ENCODE measurements at places on chromosomes 1 and 21.
A peak's percentile ranks its signal among the peaks of the same experiment; 100 is the strongest.

- H3K36me3 ChIP-seq: no peaks in the 10 kb centered on the region
- no peaks in the 10 kb centered on the region for H3K27me3 ChIP-seq
- H3K4me3 ChIP-seq: no peak overlapping the region
- H3K4me1 ChIP-seq: no peaks in the 10 kb centered on the region
- no peak for DNase-seq
- no peak overlapping the region for H3K27ac ChIP-seq
These were observed 88.5 kb upstream of the NFASC start for GRCh38 chr1:204782118-204782700.

GRCh38 chr1:76065270-76065669 is 9.3 kb upstream of the ST6GALNAC3 start:
- H3K4me3 ChIP-seq: no peak overlapping the region
- DNase-seq: no peak
- no peak overlapping the region for H3K27ac ChIP-seq
- no peaks in the 10 kb centered on the region for H3K36me3 ChIP-seq
- no peaks in the 10 kb centered on the region for H3K27me3 ChIP-seq

- H3K27me3 ChIP-seq: no peaks in the 10 kb centered on the region
- no peaks in the 10 kb centered on the region for H3K4me1 ChIP-seq
- H3K36me3 ChIP-seq: no peaks in the 10 kb centered on the region
- H3K4me3 ChIP-seq: no peak overlapping the region
- no peak overlapping the region for H3K27ac ChIP-seq
- no peak for DNase-seq
These were observed 133.2 kb upstream of the KLHDC7A start for GRCh38 chr1:18347559-18347958.

DNA sequence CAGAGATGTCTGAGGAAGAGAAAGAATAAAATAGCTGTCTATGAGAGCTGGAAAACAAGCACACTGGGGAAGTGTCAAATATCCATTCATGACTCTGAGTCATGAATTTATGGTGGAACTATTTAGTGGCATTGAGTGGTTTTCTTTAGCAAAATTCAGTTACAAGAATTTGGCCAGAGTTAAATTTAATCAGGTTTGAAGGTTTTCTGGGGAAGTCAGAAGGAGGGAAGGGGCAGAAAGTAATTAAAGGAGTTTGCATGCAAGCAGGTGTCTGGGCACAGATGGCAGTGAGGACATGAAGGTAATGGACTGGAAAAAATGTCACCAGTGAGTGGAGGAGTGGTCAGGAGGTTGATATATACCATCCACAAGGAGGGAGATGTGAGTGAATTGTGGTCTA is 121.9 kb upstream of the IVNS1ABP start:
- H3K36me3 ChIP-seq: no peaks in the 10 kb centered on the region
- no peaks in the 10 kb centered on the region for H3K4me1 ChIP-seq
- peak overlapping the region; percentile 51 for H3K27ac ChIP-seq

DNA sequence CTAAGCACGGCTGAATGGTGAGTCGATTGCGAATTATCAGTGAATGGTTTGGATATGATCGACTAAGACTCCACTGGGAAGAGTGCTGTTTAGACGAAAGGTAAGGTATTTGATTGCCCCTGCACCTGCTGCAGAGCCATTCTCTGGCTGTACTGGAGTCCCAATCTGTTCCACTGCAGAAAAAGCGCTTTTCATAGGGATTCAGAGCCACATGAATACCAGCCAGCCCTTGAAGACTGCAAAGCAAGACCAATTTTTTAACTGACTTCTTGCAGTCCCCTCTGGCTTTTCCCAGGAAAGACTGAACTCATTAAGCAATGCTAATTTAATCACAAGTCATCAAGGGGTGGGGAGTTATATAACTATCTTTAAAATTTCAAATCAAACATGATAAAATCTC is 1.3 kb downstream of the GREM2 start:
- no peaks in the 10 kb centered on the region for H3K4me1 ChIP-seq
- H3K36me3 ChIP-seq: no peaks in the 10 kb centered on the region
- DNase-seq: no peak
- H3K27ac ChIP-seq: no peak overlapping the region
- no peaks in the 10 kb centered on the region for H3K27me3 ChIP-seq
- no peak overlapping the region for H3K4me3 ChIP-seq

DNA sequence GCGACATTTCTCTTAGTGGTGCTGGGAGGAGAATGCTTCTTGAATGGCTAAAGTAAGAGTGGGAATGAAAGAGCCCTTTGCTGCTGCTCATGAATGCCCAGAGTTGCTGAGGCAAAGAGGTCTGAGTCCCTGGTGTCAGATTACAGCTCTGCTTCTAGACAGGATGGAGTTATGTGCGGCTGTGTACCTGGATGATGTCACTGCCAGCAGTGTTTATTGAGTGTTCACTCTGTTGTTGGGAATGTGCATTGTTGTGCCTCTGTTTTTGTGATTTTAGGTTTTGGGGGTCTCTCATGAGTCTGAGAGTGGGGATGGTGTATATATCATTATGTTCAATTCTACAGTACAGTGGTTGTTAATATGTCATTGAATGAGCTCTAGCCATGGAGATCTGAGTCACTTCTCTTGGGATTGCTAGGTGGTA is 2.7 kb downstream of the CDC14A start:
- no peaks in the 10 kb centered on the region for H3K27me3 ChIP-seq
- no peak overlapping the region for H3K4me3 ChIP-seq
- no peaks in the 10 kb centered on the region for H3K4me1 ChIP-seq
- H3K27ac ChIP-seq: no peak overlapping the region
- H3K36me3 ChIP-seq: no peaks in the 10 kb centered on the region

- DNase-seq: no peak
- H3K27ac ChIP-seq: no peak overlapping the region
- H3K27me3 ChIP-seq: peaks cover 7% of the 10 kb centered on the region
These were observed 108.8 kb downstream of the KIF26B start for GRCh38 chr1:245263529-245264095.

- H3K36me3 ChIP-seq: no peaks in the 10 kb centered on the region
- H3K4me3 ChIP-seq: no peak overlapping the region
- no peak overlapping the region for H3K27ac ChIP-seq
- H3K4me1 ChIP-seq: no peaks in the 10 kb centered on the region
- no peaks in the 10 kb centered on the region for H3K27me3 ChIP-seq
These were observed 74.9 kb downstream of the CAPZB start for GRCh38 chr1:19410393-19410792.

DNA sequence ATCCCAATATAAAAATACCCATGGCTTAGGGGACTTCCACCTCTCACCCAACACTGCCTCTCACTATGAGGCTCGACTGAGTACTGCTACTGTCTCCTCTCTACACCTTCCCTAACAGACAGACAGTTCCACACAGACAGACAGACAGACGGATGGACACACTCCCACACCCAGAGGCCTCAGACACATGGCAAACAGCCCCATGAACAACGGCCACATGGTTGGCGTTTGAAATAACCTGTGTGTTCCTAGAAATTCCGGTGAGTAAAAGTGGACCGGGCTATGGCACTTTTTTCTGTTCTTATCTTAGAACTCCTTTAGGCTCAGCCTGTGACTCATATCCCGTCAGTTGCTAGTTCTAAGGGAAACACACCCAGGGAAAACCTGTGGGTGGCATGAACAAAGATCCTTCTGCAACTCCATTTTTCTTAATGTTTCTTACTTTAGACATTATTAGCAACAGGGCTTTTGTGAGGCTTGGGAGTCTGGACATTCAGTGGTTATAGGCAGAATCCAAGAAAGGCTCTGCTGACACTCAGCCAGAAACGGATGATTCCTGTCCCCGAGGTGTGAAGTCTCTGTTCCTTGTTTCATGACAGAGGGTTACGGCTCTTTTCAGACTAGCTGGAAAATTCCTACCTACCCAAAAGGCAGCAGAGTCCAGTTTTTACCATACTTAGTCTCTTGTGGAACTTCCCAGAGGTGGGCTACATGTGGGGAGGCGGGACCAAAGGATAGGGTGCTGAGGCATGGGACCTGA is 90.5 kb upstream of the TLR5 start:
- no peaks in the 10 kb centered on the region for H3K4me1 ChIP-seq
- no peaks in the 10 kb centered on the region for H3K27me3 ChIP-seq
- no peak overlapping the region for H3K4me3 ChIP-seq
- DNase-seq: no peak
- no peaks in the 10 kb centered on the region for H3K36me3 ChIP-seq
- H3K27ac ChIP-seq: no peak overlapping the region
